ENCODE measurements at places on chromosomes 6 and 20. TPM values are rescaled to one million over a fixed set of nuclear protein-coding genes. Genes with fewer than 3 reads are reported as not detected.

GRCh38 chr6:114194362-114195026 is 148.3 kb downstream of the HS3ST5 start:
- DNase-seq: no peak

HS3ST5 gene
- not detected for total RNA-seq

- no peak for DNase-seq
Observed at GRCh38 chr20:17873410-17874270, 95.0 kb downstream of the SNX5 start.

- DNase-seq: no peak
Observed at GRCh38 chr20:41259309-41259708, 58.2 kb downstream of the ZHX3 start.

XKR7 gene
- total RNA-seq: not detected

DNA sequence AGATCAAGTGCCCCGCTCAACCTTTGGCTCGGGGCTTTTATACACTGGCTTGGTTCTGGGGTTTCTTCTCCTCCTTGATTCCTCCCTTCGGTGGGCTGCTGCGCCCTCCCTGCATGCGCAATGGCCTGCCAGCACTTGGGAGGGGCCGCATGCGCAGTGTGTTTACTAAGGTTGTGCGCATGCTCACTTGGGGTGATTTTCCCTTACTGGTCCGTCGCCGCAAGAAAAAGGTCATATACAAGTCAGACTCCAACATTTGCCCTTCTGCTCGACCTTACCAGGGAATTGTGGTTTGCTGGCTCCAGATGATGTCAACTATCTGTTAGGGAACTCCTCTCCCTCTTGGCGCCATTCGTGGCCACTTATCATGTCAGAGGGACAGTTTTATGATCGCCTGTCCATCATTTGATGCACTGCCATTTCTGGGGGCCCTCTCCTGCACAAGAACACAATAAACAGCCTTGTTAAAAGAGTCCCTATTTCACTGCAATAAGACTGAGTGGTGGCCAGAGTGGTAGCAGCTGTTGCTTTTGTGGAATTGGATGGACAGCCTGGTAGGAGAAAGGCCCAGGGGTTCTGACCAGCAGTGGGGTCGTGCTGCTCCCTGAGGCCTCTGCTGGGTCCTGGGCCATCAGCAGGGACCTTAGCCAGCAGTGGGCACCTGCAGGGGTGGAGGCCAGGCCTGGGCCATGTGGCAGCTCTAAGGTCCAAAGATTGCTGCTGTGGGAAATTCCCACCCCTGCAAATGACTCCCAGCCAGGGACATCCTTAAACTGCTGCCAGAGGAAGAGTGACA is 2.8 kb upstream of the LBP start:
- no peak for DNase-seq

DNA sequence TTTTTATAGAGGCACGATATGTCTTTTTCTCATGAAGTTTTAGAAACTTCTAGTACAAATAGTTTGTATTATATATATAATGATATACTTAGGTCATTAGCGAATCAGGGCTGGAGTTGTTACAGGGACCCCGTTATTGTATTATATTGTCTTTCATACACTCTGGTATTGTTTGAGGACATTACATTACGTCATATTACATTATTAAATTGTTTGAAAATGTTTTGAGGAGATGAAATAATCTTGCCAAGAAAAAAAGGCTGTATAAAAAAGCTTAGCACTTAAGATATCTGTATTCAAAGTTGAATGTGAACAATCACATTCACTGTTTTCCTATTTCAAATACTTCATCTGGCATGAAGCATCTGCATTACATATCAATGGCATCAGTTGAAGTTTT is 239.6 kb upstream of the ASCC3 start:
- no peak for DNase-seq

DNA sequence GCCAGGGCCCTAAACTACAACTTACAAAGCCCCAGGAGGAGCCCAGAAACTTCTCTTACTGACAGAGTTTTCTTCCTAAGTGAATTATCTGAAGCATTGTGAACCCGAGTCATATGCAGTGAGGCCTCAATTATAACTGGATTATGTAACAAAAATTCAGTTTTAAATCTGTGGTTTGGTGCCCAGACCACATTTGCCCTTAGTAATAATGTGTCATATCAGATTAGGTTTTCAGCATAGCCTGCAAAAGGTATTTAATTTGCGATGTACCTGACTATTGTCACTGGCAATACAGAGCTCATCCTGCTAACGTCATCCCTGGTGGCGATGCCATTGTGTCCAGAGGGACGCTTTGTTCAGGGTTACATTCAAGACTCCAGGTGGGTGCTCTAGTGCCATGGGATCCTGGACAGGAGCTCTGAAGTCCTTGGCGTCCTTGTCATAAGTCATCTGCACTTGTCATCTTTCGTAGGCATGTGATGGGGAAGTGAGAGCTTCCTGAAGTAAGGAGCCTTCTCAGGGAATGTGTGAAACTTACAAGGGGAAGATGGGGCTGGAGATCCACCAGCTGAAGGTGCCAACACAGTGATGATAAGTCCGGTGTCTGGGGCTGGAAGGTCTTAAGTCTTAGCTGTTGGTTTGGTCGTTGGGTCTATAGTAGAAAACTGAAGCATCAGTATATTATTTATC is 65.1 kb downstream of the HIVEP1 start:
- no peak for DNase-seq

DNA sequence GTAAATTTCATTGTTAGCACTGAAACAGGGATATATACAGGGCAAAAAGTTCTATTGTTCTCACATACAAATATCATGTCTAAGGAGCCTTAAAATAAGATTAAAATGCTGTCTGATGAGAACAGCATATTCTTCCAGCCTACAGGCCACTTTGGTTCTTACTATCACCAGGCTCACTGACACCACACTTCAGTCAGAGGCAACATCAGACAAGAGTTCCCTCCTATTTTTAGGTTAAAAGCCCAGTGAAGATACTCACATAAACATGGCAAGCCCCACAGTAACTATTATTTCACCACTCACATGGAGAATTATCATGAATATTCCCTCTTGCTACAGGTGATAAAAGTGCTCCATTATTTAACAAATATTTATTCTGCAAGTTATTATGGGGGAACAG is 175.8 kb downstream of the ISM1 start:
- DNase-seq: no peak

SYNGAP1 gene
- total RNA-seq: 86.9 TPM

DNA sequence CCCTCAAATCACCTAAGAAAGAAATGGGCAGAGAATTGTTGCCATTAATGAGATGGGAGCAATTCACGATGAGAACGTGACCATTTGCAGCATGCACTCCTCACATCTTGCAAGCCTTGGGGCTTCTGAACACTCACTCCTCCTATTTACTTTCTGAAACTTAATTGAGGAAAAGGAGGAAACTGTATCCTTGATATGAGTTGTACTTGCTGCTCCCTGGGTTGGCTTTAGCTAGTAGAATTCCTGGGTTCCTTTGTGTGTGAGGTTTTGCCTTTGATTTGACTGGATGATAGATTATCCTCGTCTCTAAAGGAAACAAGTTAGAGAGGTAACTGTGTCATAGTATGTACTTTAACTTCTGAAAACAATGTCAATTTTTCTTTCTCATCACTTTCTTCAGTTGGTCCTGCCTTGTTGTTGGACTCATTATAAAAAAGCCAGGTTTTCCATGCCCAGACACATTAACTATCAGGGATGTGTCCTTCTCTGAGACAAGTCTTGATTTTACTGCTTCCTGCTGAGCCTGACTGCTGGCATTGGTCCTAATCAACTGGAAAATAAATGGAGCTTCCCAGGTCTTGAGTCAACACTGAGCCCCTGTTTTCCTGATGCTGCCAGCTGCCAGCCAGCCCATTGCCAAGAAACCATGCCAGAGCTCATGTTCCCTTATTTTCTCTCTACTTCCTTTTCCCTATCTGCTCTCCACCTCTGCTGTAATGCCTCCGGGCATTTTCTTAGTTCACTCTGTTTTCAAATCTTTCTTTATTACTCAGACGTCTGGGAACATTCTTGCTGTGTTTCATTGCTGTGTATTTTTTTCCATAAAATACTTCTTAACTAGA is 6.0 kb upstream of the MRAP2 start:
- DNase-seq: no peak

FAM210B gene
- total RNA-seq: 4.9 TPM

DNA sequence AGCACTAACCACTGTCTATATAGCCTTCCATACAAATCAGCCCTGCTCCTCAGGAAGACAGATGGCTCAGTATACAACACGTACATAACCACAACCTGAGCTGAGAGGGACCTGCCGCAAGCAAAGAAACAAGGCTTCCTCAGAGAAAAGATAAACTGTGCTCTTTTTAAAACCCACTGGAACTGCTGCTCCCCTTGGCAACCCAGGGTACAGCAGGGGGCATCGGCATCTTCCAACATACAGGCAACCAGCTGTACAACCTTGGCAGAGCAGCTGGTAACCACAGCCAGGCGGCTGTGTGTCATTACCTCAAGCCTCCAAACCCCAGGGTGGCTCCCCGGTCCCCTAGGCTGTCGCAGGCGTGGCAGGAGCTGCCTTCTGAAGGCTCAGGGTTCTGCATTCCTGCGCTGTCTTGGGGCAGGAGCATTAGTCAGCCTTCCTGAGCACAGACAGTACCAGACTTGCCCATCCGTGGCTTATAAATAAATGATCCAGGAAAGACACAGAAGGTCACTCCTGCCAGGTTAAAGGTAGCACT is 249.5 kb downstream of the ADGRG6 start:
- peak; percentile 45 for DNase-seq

DNA sequence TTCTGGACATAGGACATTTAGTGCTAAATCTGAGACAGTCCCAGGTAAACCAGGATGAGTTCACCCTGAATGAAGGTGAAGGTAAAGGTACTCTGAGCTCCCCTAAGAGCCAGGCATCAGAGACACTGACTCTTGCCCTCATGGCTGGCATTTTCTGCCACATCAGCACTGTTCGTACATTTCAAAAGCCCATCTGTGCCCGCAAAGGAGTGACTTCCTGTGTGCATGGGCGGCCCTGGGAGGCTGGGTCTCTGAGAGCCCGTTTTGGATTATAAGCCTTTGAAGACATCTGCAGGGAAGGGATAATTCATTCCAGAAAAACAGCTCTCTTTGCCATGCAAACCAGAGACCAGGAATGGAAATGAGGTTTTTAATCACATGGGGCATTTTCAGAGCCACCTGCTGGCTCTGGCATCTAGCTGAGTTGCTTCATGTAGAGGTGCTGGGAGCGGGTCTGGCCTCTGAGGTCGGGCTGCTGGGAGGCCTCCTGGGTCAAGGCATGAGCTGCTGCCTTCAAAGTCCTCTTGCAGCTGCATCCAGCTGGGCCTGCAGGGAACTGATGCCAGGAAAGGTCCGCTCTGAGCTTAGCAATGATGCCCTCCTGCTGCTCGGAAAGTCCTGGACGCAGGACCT is 348.3 kb downstream of the DHX35 start:
- no peak for DNase-seq

GRCh38 chr6:150336708-150337107 is 32.1 kb upstream of the IYD start:
- no peak for DNase-seq

SLC22A2 gene
- total RNA-seq: not detected

ZBTB12 gene
- total RNA-seq: 1.9 TPM

OR2H1 gene
- not detected for total RNA-seq

- DNase-seq: no peak
Observed at GRCh38 chr6:20312606-20313005, 89.1 kb upstream of the E2F3 start.

DNA sequence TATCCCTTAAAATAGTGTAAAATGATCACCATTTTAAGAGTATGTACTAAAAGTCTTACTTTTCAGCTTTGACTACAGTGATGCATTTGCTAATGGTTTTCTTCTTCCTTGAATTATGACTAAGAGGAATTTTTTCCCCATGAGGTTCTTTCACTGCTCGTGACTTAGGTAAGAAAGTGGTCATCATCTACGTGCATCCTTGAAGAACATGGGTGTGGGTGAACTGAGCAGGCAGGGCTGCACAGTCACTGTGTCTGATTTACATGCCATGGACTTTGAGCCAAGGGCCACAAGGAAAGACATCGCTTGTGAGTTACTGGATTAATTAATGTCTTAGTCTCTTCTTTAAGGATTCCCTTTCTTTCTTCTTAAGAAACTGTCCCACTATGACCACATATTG is 33.3 kb downstream of the NQO2 start:
- no peak for DNase-seq

GRCh38 chr6:106192824-106193223 is 106.7 kb downstream of the PRDM1 start:
- DNase-seq: no peak

DNA sequence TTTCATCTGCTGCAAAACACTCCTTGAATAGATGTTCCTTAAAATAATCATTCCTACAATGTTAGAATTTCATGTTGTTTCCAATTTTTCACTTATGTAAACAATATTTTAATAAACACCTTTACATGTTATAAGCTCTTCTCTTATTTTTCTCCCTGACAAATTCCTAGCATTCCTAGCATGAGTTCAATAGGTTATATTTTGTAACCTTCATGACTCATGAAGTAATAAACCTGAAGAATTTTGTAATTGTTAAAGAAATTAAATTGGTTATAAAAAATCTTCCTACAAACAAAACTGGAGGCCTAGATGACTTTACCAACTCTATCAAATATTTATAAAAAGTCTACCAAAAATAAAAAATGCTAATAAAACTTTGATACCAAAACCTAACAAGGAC is 66.3 kb downstream of the NT5E start:
- no peak for DNase-seq

DNA sequence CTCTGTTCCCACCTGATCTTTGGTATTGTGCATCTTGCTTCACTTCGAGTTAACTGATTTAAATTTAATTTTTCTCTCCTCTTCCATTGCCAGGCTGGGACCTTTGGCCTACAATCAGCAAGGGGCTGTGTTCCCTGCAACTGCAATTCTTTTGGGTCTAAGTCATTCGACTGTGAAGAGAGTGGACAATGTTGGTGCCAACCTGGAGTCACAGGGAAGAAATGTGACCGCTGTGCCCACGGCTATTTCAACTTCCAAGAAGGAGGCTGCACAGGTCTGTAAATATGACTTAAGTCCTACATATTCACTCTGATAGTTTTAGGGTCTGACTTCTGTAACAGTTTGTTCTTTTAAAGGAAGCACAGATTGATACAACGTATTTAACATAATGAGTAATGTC is 412.4 kb downstream of the ARHGAP18 start:
- DNase-seq: no peak

DNA sequence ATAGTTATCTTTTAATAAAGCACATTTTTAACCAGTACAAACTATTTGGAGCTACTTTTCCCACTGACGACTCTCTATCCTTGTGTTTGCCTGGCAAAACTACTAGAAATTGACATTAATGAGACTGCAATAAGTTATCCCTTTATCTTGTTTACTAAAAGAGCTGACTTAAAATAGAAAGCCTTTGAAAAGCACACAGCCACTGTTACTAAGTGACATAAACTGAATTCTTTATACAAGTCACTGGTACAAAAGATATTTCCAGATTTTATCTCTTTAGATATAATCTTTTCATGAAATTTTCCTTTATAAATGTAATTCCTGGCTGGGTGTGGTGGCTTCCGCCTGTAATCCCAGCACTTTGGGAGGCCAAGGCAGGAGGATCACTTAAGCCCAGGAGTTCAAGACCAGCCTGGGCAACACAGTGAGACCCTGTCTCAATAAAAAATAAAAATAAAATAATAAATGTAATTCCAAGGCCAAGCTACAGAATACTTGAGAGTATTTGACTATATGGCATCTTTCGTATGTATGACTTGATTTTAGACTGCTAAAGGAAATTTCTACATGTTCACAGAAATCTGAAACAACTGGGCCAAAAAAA is 9.5 kb downstream of the MBOAT1 start:
- DNase-seq: no peak

- DNase-seq: peak; percentile 55
Observed at GRCh38 chr6:41939848-41940758, 1.5 kb downstream of the CCND3 start.

Data from activated T-cell treated with anti-CD3 and anti-CD28 coated beads, Interleukin-2, amount 50 U/mL, for 72 hours (primary cell).